Cerebellum (tissue), 4 donors: ENCODE measurements at places on chromosomes 5 and 9. TPM values are rescaled to one million over a fixed set of nuclear protein-coding genes. Genes with fewer than 3 reads are reported as not detected.

The BHMT gene
- total RNA-seq = 0.64 TPM

The FOXD4L4 gene
- total RNA-seq = 0.45 TPM

The TEX48 gene
- total RNA-seq = not detected

The BARX1 gene
- total RNA-seq = not detected

The SNCAIP gene
- 70.7 TPM for total RNA-seq

The TAF11L10 gene
- total RNA-seq = not detected

The PTGES gene
- total RNA-seq = 1.5 TPM

The ERCC6L2 gene
- total RNA-seq = 146 TPM

The SLCO6A1 gene
- not detected for total RNA-seq

The SMIM33 gene
- total RNA-seq = not detected

The SVEP1 gene
- total RNA-seq = 12.1 TPM

The CD274 gene
- 0.54 TPM for total RNA-seq

The PCDHA2 gene
- total RNA-seq = 11.4 TPM
